ENCODE measurements at places on chromosomes 3 and 15.

DNA sequence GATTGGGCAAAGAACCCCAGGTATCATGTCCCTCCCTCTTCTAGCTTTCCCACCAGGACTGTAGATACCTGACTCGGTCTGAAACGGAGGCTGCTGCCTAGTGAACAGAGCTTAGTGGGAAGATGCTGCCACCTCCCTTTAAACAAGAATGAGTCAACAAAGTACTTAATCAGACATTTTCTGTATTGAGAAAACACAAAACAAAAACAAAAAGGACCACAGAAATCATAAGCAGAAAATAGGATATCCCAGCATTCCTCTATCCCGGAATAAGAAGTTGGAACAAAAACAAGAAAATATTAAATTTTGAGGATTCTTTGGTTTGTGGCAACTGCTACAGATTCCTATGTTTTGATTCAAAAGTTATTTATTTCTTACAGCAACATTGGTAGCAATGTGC, 51.7 kb upstream of the COL8A1 start:
- DNase-seq = no peak

DNA sequence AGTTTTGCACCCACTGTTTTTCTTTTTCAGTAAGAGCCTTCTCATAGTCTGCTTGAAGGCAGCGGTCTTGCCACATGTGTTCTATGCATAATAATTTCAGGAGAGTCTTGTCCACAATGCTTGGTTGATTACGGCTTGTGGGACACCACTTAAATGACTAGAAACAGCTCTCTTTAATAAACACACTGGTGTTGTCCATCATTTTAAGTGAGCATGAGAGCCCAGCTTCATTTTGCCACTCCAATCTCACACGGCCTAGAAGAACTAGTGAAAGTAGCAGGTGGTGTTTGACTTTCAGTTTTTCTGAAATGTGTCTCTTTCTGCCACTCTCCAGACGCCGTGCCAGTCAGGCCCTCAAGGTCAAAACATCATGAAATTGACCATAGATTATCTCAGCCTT, 292.1 kb downstream of the LPP start:
- DNase-seq = no peak

- DNase-seq = no peak
Observed at GRCh38 chr15:32953533-32953910, 235.7 kb downstream of the GREM1 start.

- DNase-seq = peak; percentile 68
Observed at GRCh38 chr3:31041161-31041978, 146.9 kb upstream of the GADL1 start.

DNA sequence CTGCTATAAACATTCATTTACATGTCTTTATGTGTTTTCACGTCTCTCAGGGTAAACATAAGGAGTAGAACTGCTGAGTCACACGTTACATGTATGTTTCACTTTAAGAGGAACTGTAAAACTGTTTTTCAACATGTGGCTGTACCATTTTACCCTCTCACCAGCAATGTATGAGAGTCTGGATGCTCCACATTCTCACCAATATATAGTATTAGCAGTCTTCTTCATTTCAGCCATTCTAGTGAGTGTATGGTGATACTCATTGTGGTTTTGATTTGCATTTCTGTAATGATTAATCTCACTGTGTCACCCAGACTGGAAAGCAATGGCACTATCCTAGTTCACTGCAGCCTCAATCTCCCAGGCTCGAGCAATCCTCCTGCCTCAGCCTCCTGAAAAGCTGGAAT, 37.1 kb downstream of the PHC3 start:
- no peak for DNase-seq

GRCh38 chr3:5431811-5432378, 244.4 kb downstream of the EDEM1 start:
- no peak for DNase-seq

DNA sequence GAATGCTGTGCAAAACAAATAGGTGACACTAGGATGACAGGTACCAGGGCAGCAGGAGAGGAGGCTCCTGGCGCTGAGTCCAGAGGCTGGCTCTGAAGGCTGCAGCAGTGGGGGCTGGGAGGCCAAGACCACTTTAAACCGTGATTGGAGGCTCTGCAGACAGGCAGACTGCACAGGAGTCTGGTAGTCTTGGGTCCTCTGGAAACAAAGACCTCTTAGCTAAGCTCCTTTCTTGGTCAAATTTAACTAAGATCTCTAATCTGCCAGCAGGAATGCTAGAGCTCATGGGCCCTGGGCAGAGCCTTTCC, 4.4 kb upstream of the MUSTN1 start:
- DNase-seq = no peak

Measured in epithelial cell of prostate (primary cell).